CD4-positive, alpha-beta T cell treated with Interleukin-4 for 1 hour (primary cell): ENCODE measurements at places on chromosomes 2 and 18.
A peak's percentile ranks its signal among the peaks of the same experiment; 100 is the strongest.

- no peak for DNase-seq
Measured at GRCh38 chr2:221895366-221896121, 323.4 kb upstream of the EPHA4 start.

DNA sequence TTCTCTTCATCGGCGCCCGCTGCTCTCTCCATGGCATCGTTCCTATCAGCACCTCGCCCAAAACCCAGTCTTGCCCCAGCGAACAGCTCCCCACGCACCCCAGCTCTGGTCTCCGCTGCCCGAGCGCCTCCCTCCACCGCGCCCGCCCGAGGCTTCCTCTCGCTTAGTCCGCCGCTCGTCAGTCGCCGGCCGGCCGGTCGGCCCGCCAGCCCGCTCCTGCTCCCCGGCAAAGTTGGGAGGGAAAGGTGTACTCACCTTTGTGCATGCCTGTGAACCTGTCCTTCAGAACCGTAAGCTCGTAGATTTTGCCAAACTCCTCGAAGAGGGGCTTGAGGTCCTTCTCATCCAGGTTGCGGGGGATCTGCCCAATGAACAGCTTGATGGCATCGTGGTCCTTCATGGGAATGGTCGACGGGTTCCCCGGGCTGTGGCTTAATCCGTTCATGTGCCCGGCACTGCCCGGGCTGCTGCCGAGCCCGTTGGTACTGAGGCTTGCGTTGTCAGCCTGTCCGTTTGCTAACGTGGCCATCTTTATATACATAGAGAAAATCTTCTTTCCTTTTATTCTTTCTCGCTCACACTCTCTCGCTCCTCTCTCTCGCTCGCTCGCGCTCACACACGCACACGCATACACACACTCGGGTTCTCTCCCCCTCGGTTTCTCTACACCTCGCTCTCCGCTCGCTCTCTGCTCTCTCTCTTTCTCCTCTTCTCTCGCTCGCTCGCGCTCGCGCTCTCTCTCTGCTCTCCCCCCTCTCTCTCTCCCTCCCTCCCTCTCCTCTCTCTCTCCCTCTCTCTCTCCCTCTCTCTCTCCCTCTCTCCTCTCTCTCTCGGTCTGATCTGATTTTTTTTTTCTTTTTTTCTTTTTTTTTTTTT, at the start of gene CELF4:
CELF4 (minus strand) TSS at position 698 of the 876 bp plus-strand sequence.
- DNase-seq = no peak

- no peak for DNase-seq
Measured at GRCh38 chr2:100344433-100344832, 22.1 kb upstream of the LONRF2 start.

DNA sequence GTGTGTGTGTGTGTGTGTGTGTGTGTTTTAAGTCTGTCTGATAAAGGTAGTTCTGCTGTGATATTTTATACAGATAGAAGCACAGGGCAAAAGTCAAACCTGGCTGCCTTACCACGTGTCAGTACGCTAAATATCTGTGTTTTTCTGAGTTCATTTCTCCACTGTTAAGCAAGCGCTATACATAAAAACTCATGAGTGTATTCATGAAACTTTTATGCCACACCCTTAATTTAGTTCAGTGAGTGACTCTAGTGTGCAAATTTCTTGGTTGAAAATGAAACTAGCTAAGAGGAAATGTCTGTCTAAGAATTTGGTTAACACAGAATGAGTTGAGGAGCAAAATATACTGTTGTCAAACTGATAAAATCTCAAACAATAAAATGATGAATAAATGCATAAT, 11.2 kb downstream of the CASP10 start:
- no peak for DNase-seq

- peak; percentile 27 for DNase-seq
Measured at GRCh38 chr2:98548920-98549818, 59.1 kb downstream of the COA5 start.

DNA sequence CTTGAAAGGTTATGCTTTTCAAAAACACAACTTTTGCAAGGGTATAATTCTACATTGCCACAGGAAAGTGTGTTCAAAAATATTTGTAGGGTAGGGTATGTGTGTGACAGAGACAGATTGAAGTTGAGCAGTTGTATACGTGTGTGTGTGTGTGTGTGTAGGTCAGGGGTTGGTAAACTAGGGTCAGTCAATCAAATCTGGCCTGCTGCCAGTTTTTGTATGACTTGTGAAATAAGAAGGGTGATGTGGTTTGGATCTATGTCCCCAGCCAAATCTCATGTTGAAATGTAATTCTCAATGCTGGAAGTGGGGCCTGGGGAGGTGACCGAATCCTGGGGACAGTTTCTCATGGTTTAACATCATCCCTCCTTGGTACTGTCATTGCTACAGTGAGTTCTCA, 148.2 kb downstream of the CERS6 start:
- no peak for DNase-seq

GRCh38 chr18:2050702-2051201, 520.6 kb downstream of the METTL4 start:
- no peak for DNase-seq

DNA sequence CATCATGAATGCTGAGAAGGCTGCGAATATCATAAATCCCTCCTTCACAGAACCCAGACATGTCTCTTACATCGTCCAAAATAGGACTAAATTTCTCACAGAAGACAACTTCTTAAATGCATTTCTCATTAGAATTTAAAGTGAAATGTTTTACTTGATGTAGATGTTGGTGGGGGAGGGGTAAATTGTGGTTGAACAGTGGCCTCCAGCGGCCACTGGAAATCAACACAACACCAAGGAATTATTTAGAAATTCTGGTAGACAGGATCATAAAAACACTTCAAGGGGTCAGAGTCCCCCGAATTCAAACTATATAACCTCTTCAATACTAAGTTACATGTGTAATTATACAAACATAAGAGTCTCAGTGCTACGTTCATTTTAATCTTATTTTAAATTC, 135.9 kb downstream of the ABCA12 start:
- DNase-seq = no peak

DNA sequence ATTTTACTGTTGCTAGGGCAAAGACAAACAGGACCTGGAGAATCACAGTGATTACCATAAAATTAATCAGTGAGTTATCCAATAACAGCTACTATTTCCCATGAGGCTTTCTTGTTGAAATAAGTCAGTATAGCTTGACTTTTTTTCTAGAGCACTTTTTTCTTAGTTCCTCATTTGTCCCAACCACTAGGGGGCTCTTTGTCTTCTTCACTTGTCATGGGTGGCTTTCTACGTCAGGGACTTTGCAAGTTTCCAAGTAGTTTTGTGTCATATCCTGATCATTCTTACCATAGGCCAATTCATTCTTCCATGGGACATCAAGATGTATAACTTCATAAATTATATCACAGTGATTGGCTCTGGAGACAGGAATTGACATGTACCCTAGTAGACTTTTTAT, 1019.6 kb upstream of the PIK3C3 start:
- DNase-seq = no peak

- DNase-seq = no peak
Measured at GRCh38 chr2:45793305-45793962, 142.0 kb downstream of the PRKCE start.

- DNase-seq = no peak
Measured at GRCh38 chr2:210561475-210561874, 5.1 kb downstream of the CPS1 start.

- DNase-seq = peak; percentile 64
Measured at GRCh38 chr2:60882971-60883753, 1.8 kb downstream of the REL start.

DNA sequence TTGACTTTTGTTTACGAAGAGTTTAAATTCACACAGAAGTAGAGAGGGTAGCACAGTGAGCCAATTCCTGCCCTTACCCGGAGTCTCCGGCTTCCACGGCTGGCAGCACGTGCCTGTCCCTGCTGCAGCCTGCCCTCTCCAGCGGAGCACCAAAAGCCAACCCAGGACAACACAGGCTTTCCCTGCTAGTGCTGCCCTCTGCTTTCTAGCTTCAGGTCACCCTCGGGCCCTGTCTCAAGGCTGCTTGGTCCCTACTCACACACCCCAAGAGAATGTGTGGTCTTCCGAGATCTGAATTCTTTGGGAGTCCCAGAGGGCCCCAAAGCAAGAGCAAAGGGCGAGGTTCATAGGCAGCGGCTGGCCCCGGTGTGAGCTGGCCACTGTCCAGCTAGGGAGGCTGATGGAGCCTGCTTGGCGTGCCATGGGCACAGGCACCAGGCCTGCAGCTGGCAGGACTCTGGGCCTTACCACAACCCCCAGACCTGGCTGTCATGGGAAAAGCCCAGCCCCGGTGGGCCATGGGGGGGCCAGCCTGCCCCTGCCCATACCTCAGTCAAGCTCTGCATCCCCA, 7.0 kb upstream of the HS6ST1 start:
- peak; percentile 9 for DNase-seq

DNA sequence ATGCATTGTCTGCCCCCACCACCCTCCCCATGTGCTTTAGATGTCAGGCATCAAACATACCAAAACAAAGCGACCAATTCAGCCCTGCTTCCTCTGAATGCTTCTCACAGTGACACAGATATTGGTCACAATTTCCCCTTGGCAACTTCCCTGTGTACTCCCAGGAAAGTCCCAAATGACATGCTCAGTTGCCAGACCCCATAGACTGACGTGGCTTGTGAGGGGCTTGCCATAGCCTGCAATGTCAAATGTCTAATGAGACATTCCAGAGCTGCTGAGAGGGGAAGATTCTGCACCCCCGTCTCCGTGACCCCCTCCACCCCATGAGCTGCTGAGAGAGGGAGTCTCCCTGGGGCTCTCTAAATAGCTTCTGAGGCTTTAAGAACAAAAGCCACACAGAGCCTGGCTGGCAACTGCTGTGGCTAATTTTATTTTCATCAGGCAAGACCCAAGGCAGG, 47.3 kb downstream of the RFTN2 start:
- no peak for DNase-seq

GRCh38 chr2:150428641-150429040, 58.8 kb downstream of the RND3 start:
- DNase-seq = no peak

DNA sequence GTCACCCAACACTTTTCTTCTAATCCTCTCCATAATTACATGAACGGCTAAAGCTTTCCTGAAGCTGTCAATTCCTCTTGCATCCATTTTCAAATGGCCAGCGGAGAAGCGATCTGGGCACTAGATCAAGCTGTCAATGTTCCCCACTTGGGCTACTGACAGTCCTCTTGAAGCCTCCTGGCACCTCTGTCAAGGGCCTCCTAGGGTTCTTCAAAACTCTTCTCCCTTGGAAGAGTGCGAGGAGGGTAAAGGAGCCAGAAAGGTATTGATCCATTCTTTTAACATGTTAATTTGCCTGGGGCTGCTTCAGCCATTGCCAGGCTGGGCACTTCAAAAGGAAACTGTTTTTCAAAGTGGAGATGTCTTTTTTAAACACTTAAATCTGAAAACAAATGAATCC, 19.8 kb downstream of the EPHA4 start:
- no peak for DNase-seq

GRCh38 chr2:214946949-214947348, 137.5 kb upstream of the BARD1 start:
- DNase-seq = no peak

GRCh38 chr2:208638059-208638458, 231.5 kb downstream of the PTH2R start:
- DNase-seq = no peak

GRCh38 chr18:79334496-79335233, 61.1 kb upstream of the NFATC1 start:
- DNase-seq = no peak

GRCh38 chr2:232444409-232445148, 11.4 kb upstream of the ALPI start:
- peak; percentile 47 for DNase-seq

DNA sequence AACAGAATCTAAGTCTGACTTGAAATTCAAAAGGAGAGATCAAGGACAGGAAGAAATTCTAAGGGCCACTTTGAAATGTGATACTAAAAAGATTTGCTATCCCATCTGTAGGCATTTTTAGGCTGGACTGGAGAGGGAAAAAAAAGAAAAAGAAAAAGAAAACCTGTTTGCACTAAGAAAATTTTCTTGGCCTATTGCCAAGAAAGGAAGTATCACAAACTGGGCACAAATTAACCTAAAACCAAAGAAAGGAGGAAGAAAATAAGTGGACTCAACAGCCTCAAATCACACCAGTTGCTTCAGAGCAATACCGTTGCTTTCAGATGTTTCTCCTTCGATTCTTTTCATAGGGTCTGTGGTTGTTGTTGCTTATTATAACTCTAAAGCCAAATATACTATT, 287.9 kb upstream of the VRK2 start:
- DNase-seq = no peak

GRCh38 chr18:56358608-56359280, 279.6 kb downstream of the TXNL1 start:
- DNase-seq = no peak

- no peak for DNase-seq
Measured at GRCh38 chr2:71385012-71385411, 53.4 kb downstream of the ZNF638 start.

DNA sequence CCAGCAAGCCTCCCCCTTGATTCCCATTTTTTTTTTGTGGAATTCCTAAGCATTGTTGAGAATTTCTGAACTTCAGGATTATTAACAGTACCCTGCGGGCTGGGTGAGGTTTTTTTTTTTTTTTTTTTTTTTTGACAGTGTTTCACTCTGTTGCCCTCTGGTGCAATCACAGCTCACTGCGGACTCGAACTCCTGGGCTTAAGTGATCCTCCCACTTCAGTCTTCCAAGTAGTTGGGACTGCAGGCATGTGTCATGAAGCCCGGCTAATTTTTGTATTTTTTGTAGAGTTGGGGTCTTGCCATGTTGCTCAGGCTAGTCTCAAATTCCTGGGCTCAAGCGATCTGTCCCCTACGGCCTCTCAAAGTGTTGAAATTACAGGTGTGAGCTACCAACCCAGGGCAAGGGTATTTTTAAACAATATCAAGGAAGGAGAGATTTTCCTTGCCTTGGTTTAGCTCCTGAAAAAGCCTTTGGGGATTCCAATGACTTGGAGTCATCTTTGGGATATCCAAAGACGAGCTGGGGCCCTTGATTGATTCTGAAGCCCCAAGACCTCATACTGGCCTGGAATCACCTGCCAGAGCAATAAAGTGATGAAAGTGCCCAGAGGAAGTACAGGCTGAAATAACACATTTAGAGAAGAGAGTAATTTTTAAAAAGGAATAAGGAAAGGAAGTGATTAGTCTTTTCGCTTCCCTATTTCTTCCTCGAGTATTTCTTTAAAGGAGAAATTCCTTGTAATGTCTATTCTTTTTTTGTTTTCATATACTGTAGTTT, 240.2 kb downstream of the TGIF1 start:
- no peak for DNase-seq

DNA sequence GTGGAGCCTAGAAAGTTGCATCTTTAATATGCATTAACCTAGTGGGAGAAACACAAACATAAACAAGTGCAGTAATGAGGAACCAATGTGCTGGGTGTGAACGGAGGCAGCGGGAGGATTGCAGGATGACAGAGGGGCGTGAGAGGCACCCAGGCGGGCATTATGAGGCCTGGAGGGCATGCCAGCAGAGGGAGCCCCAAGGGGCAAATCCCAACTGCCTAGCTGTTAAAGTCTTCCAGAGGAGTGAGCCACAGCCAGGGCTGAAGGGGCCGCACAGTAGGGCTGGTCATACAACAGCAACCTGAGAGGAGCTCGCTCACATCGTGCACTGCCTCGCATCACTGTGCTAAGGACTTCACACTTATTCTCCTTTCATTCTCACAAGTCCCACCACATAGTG, 13.3 kb upstream of the PRELID3A start:
- DNase-seq = no peak
